NCI-H2081 treated with DMSO at 0.1 percent for 48 hours (cell line): ENCODE measurements at places on chromosomes 3 and 15.
A peak's percentile ranks its signal among the peaks of the same experiment; 100 is the strongest.

DNA sequence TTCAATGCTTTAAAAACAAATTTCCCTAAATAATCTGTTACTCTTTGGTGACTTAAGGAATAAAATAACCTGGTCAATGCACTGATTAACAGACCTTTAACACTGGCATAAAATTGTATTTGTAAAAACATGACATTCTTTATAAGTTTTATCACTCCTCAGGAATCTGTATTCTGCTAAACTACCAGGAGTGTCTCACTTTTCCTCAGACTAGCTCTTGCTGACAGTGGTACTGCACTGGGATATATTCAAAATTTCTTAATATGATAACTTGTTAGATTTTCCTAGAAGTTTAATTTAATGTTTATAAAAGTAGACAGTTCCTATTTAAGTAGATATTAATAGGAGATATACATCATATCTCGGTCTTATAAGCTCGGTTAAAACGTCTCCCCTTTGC is 363.4 kb upstream of the ARHGEF26 start:
- no peak for DNase-seq

DNA sequence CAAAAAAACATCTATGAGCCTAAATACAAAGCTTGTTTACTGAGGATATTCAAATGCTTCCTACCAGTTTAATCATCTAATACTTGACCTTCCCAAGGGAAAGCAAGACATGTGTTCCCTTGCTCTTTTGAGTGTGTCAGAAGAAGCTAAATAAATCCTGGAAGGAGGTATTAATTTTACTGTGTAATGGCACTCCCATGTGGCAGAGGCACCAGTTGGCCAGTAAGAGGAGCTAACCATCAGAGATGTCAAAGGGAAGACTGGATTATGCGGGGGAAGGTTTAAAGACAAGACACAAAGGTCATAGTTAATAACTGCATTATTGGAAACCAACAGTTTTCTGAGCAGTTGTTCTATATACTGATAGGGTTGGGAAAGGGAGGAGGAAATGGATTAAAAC is 125.1 kb downstream of the SUCLG2 start:
- no peak for DNase-seq

DNA sequence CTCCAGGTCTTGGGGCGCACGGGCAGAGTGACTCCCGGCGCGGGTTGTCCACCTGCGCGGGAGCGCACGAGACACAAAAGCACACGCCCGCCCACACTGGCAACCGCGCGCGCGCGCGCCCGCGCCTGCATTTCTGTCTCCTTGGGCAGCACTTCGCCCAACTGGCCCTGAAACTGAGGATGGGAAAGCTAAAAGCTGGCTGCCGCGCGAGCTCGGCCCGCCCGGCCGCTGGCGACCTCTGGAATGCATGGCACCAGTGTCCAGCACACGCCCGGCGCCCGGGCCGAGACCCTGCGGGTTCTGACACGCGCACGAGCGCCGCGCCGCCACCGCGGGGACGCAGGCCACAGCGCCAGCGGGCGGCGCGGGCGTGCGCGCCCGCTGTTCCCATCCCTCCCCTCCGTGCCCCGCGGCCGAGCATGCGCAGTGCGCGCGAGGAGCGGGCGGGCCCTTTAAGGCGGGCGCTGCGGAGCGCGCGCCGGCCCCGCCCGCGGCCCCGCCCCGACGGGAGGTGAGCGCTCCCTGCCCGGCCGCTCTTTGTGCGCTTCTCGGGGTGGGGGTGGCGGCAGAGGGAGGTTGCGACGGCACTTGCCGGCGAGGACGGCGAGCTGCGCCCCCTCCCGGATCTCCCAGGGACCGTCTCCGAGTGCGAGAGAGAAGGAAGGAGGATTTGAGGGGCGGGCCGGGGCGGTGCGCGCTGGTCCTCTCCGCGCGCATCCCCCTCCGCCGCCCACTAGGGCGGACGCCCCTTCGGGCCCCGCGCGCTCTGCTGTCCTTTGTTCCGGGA is 1.0 kb upstream of the MEX3B start:
- DNase-seq, result peak; percentile 75

- no peak for DNase-seq
These were observed 828.5 kb upstream of the NECTIN3 start for GRCh38 chr3:110243081-110243480.

GRCh38 chr3:81886081-81886480 is 124.6 kb upstream of the GBE1 start:
- DNase-seq, result no peak

DNA sequence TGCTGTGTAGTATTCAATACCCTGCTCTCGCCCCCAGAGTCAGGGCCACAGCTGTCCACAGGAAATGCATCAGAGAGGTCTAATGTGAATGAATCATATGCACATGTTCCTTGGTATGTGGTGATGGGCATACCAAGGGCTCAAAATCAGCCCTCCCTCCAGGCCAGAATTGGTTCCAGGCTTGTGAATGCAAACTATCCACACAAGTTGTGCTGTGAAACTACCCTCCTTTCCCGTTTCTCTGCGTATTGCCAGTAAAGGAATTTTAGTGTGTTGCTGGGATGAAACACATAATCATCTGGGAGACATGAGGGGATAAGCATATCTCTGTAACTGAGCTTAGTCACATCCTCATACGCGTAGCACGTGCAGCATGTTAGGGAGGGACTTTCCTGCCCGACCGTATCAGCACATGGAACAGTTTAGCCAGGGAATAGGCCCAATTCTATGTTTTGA is 9.2 kb upstream of the MME start:
- DNase-seq, result no peak

DNA sequence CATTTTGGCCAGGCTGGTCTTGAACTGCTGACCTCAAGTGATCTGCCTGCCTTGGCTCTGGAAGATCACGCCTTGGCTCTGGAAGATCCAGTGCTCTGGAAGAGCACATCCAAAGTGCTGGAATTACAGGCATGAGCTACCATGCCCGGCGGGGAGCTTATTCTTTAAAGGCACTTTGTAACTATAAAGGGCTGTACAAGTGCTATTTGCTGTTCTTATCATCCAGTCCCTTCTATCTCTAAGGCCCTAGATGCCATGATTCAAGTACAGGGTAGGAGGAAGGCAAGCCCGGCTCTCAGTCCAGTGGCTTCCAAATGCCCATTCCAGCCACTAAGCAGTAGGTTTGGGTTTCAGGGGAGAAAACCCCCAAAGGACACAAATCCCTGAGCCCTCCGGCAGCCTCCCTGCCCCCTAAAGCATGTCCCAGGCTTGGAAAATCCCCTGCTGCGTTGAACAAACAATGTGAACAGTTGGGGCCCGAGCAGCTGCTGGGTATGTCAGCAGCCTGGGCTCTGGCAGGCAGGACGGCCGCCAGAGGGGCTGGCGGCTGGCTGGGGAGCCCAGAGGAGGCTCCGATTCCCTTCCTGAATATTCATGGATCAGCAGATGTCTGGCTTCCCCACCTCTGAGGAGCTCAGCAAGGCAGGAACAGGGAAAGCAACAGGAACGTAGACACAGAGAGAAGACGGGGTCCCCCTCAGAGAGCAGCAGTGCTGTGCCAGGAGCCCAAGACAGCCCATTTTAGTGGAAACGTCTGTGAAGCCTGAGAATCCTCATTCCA is 7.7 kb downstream of the IGDCC4 start:
- DNase-seq, result peak; percentile 57
